ENCODE measurements at places on chromosomes 4 and X.
A peak's percentile ranks its signal among the peaks of the same experiment; 100 is the strongest.

DNA sequence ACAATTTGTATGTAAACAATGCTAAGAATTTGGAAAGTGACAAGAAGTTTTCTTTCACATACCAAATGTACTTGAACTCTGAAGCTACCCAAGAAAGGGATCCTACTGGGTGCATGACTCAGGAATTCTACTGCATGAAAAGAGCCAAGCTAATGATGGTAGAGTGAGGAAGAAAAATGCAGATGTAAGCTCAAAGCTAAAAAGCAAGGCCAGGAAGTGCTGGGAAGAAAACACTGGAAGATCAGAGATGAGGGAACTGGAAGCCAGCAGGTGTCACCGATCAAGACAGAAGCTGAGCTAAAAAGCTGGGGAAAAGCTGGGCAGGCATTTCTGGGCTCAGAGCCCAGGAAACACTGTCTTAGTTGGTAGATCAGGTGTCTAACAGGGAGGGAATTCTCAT is 449.1 kb downstream of the NKX6-1 start:
- DNase-seq, result no peak

GRCh38 chr4:87521319-87521718 is 7.9 kb downstream of the SPARCL1 start:
- no peak for DNase-seq

DNA sequence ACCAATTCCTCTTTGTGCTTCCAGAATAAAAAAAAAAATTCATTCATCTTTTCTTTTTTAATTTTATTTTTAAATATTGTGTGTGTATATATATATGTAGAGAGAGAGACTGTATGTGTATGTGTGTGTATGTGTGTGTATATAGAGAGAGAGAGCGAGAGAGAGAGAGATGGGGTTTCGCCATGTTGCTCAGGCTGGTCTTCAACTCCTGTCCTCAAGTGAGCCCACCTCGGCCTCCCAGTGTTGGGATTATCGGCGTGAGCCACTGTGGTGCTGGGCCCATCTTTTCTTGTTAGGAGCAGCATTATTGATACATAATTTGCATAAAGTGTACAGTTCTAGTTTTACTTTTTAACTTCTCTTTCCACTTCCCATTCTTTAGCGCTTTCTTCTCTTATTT is 33.6 kb downstream of the KDM6A start:
- no peak for DNase-seq

GRCh38 chr4:99462875-99463464 is 27.8 kb upstream of the ADH7 start:
- DNase-seq, result peak; percentile 21

DNA sequence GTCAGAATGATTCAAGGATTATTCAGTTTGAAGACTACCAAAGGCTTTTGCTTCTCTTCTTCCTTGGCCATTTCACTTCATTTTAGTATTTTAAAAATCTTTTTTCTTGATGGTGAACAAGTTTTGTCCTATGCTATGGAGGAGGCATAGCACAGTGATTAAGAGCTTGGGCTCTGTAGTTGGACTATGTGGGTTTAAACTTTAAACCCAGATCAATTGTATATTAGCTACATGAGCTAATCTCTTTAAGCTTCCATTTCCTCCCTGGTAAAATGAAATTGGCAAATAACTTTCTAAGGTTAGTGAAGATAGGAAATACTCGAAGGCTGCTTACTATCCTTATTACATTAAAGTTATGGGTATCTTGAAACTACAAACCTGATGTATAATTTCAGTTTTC is 23.8 kb upstream of the C4orf51 start:
- DNase-seq, result no peak

DNA sequence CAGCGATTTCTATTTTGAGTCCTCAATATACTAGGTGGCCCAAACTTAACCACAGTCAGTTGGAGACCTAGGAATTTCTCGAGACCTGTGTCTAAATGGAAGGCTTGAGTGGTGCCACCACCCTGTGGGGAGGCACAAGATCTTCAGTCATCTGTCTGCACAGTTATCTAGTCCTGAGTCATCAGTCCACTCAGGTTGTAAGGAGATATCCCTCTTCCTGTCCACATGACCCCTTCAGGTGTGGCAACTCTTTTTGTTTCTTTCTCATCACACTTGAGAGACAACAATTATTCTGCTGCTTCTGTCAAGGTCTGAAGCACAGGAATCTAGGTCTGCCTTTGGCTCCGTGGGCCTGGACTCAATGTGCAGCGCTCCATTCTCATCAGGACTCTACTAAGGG is 64.4 kb upstream of the IBSP start:
- no peak for DNase-seq

GRCh38 chr4:105225500-105225899 is 78.8 kb downstream of the TET2 start:
- no peak for DNase-seq

DNA sequence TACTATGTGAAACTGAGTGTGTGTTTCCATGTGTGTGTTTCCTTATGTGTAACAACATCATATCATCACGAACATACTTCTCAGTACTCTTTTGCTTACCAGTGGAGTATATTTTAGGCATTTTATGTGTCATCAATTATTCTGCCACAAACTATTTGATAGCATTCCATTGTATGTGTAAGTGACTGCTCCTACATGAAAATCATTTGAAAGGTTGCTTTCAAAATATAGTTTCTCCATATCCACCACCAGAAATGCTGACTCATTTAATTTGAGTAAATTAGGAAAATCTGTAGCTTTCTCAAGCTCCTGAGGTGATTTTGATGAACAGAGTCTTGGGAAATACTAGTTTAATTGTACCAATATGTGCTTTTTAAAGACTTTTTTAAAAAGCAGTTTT is 376.2 kb downstream of the PCDH18 start:
- no peak for DNase-seq

DNA sequence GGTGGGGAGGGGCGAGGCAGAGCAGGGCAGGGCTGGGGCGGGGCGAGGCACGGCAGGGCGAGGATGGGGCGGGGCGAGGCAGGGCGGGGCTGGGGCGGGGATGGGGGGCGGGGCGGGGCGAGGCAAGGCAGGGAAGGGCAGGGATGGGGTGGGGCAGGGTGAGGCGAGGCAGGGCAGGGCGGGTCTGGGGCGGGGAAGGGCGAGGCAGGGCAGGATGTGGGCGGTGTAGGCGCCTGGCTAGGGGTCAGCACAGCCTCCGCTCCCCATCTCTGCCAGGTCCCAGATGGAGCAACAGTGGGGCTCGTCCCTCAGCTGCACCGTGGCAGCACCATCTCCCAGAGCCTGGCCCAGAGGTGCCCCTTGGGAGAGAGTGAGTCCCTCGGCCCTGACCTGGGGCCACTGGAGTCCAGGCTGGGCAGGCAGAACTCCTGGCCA is 4.2 kb upstream of the SRPK3 start:
- no peak for DNase-seq

DNA sequence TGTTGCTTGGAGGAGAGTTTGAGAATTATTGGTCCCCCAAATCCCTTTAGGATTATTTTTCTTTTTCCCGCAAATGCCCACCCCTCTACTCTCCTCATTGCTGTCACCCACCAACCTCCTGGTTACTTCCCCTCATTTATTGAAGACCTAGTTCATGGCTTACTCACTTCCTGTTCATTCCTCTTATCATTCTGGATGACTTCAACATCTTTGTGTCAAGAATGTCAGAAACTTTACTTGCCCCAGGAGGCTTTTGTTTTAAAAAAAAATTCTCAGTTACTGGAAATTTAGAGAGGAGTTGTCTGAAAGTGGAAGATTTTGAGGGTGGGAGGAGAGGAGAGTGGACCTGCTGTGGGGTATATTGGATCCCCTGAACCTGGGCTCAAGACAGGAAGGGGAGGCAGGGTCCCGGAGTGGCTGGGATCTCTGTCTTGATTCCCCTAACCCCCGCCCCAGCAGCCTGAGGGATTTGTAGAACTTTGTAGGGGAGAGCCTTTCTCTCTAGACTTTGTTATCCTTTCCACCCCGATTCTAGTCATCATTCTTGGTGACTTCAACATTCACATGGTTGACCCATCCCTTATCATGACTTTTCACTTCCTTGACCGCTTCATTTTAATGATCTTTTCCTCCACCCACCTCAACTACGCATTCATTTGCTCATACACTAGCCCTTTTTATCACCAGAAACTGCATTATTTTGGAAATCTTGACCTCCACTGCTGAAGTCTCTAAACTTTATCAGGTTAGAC is 69.9 kb upstream of the ESX1 start:
- DNase-seq, result no peak

DNA sequence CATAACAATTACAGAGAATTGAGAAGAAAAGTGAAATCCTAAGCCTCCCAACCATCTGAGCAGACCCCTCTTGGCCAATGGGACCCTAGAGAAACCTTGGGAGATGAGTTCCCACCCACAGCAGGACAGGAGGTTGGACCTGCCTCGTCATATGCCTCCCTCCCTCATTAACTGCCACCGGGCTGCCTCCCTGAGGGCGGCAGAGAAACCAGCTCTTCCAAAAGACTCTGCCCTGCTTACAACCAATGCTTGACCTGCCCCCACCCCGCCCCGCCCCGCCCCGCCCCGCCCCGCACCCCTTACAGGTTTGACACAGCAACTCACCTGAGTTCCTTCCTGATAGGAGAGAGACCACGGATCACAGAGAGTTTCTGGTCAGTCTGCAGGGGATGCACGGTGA is 86.1 kb downstream of the ADRA2C start:
- DNase-seq, result no peak

DNA sequence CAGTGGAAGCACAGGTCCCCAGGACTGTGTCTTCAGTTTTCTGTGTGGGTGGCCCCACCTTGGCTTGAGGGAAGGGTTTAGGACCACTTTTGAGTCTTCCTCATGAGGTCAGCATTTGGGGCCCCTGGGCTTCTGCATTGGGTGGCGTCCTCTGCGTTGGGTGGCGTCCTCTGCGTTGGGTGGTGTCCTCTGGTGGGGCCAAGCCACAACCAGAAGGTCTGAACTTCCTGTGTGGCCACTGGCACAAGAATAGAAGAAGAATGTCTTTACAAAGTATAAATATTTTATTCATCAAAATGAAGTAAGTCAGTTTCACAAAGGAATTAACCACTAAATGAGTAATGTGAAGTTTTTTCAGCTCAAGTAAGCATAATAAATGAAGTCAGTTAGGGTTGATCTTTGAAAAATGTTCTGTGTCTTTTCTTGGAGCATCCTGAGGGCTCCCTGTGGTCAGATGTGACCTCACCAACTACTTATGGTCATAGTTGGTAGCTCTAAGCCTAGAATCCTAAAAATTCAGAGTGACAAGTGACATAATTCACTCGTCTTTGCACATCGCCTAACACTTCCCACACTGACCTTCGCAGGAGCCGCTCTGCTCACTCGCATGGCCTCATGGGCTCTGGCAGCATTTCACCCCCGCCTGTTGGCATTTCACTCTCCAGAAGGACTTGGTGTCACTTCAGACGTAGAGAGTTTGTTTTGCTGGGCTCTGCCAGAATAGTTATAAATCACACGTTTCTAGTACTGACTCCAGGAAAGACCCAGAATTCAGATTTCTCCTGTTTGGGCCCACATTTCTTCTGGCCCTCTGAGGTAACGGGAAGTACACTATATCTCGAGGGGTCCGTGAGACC is 39.0 kb upstream of the HGFAC start:
- no peak for DNase-seq

DNA sequence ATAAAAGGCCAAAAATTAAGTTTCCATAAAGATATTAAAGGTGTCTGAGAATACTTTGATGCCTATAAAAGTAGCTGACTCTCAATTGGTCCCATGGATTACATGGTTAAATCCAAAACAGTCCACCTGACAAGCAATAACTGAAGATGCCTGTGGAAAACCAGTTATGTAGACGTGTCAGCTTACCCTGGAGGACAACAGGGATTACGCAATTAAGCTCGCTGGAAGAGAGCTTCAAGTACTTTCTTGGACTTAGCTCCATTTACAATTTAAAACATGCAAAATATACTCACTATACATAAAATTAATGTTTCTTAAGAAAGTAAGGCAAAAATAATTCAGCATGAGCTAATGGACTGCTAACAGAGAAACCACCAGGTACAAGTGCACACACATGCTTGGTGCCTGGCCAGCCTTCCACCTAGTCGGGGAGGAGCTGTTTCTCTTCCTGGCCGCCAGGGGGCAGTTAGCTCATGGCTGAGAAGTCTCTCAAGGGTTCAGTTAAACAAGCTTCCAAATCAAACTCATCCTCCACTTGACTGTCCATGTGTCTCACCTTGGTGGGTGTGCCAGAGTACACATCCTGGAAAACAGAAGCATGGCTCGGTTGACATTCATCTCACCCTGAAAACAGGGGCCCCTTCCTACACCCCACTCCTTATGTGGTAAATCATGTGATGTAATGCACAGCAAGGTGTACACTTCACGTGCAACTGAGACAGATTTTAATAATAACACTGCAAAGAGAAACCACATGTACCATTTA is 9.2 kb upstream of the FAM53A start:
- DNase-seq, result peak; percentile 78

GRCh38 chr4:19993242-19993641 is 258.5 kb upstream of the SLIT2 start:
- DNase-seq, result no peak

GRCh38 chrX:149638860-149639259 is 7.3 kb upstream of the TMEM185A start:
- DNase-seq, result no peak

GRCh38 chr4:16218950-16219349 is 7.3 kb downstream of the TAPT1 start:
- no peak for DNase-seq

- DNase-seq, result no peak
Observed at GRCh38 chrX:150813922-150814321, 84.5 kb downstream of the CD99L2 start.

Data from activated CD4-positive, alpha-beta T cell treated with anti-CD3 and anti-CD28 coated beads, Interleukin-2, amount 50 U/mL, for 1 hour (primary cell).